Upper lobe of right lung (tissue), 1 donor: ENCODE measurements at places on chromosomes 2 and 18. TPM values are rescaled to one million over a fixed set of nuclear protein-coding genes. Genes with fewer than 3 reads are reported as not detected.

The REG3G gene
- total RNA-seq, result not detected

The M1AP gene
- total RNA-seq, result 1.4 TPM

The UGT1A7 gene
- total RNA-seq, result not detected

The STRADB gene
- 18.9 TPM for total RNA-seq

The PLCD4 gene
- total RNA-seq, result 1.0 TPM

The RPS27A gene
- 706 TPM for total RNA-seq

The HMSD gene
- 2.1 TPM for total RNA-seq

The LHCGR gene
- total RNA-seq, result not detected

The MAP3K19 gene
- not detected for total RNA-seq

The SERPINB11 gene
- total RNA-seq, result not detected

The PDE1A gene
- 6.3 TPM for total RNA-seq

The SMYD1 gene
- not detected for total RNA-seq

The ST6GAL2 gene
- 2.5 TPM for total RNA-seq

The NETO1 gene
- not detected for total RNA-seq

The TANC1 gene
- total RNA-seq, result 60.4 TPM

The TMEM169 gene
- 1.4 TPM for total RNA-seq

The RAB31 gene
- 137 TPM for total RNA-seq

The UGT1A4 gene
- total RNA-seq, result not detected

The WBP1 gene
- 57.5 TPM for total RNA-seq

The CRYGC gene
- not detected for total RNA-seq

The ABCB11 gene
- total RNA-seq, result 0.06 TPM

The OSR1 gene
- total RNA-seq, result 9.7 TPM

The TDRD15 gene
- total RNA-seq, result not detected

The AOX1 gene
- total RNA-seq, result 24.3 TPM

The SH3RF3 gene
- 7.4 TPM for total RNA-seq

The RNU2-63P gene
- total RNA-seq, result not detected

The LYG2 gene
- not detected for total RNA-seq

The ASPRV1 gene
- total RNA-seq, result 2.1 TPM

The PRSS56 gene
- not detected for total RNA-seq

The SCN9A gene
- total RNA-seq, result 10.5 TPM

The CFAP210 gene
- total RNA-seq, result not detected

The LRP2 gene
- total RNA-seq, result 36.6 TPM

The NEU2 gene
- not detected for total RNA-seq

The WDR43 gene
- total RNA-seq, result 27.6 TPM

The RESP18 gene
- not detected for total RNA-seq

The ERFE gene
- total RNA-seq, result not detected

The CD207 gene
- 3.6 TPM for total RNA-seq

The SIX2 gene
- not detected for total RNA-seq

The C2orf76 gene
- 11.8 TPM for total RNA-seq

The IL37 gene
- not detected for total RNA-seq

The ALK gene
- not detected for total RNA-seq

The ANTXR1 gene
- 81.2 TPM for total RNA-seq

The IDH1 gene
- 116 TPM for total RNA-seq

The ACOXL gene
- 47.5 TPM for total RNA-seq

The CDCA7 gene
- total RNA-seq, result 4.1 TPM

The BOK gene
- 56.4 TPM for total RNA-seq
